Anterior cingulate cortex (tissue), 58 donors: ENCODE measurements at places on chromosomes 2 and 18.

GRCh38 chr2:238848976-238849853 lies 1.3 kb downstream of the TWIST2 start:
- no peak for DNase-seq

DNA sequence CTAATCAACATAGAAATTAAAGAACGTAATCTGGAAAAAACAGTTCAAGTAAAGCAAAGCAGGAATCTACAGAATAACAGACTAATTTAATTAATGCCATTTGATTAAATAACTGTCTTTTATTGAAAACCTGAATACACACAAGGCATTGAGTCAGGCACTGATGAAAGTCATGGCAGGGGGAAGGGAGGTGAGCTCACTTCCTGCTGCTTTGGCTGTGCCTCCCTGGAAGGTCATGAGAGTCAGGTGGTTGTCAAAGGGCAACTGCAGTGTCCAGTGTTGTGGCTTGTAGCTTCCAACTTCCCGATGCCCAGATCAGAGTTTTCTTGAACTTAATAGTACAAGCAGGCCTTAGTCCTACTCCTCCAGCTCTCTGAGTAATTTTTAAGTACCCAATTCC lies 180.9 kb downstream of the PID1 start:
- DNase-seq = no peak

- DNase-seq = no peak
Measured at GRCh38 chr2:111019381-111019780, 101.3 kb upstream of the BCL2L11 start.

- DNase-seq = no peak
Measured at GRCh38 chr2:198065322-198065721, 260.9 kb downstream of the PLCL1 start.

- DNase-seq = no peak
Measured at GRCh38 chr2:108621687-108622681, 87.7 kb downstream of the LIMS1 start.

DNA sequence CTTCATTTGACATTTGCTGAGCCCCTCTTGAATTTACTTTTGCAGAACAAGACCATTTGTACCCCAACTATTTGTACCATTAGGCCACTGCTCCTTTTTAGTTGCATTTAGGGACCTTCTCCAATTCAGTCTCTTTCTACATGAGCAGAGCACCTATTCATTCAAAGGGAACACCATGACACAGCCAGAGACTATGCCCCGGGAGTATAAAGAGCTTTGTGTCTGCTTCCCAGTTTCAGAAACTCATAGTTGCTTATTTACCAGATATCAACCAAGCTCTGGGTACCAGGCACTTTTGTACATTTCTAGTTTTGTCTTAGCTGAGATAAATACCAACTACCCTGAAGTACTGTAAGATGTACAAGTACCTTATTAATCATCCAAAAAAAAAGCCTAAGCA lies 269.1 kb upstream of the SIX3 start:
- DNase-seq = no peak
